ENCODE measurements at places on chromosomes 6 and 20. TPM values are rescaled to one million over a fixed set of nuclear protein-coding genes. Genes with fewer than 3 reads are reported as not detected.

Gene PERP
- polyA plus RNA-seq = 0.90 TPM

Gene ACTL10
- polyA plus RNA-seq = 3.5 TPM

Gene SLC35F1
- polyA plus RNA-seq = 0.70 TPM

GRCh38 chr6:52424513-52424912 is 4.4 kb downstream of the EFHC1 start:
- no peak for DNase-seq

DNA sequence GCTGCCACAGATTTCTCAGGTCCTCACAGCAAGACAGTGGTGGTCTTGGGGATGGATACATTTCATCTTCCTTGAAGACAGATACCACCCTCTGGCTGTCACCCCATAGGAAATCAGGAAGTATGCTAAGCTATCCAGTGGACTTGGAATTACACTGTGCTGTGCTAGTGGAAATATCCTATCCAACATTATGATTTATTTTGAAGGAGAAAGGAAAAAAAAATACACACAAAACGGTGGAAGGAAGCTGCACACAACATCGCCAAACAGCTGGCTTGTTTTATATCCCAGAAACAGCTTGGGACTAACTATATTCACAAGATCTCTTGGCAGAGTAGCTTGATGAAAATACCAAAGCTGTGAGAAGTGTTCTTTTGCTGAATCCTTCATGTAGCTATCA is 257.6 kb downstream of the LAMA2 start:
- DNase-seq = no peak

GRCh38 chr20:51091406-51092195 is 68.7 kb upstream of the KCNG1 start:
- no peak for DNase-seq

DNA sequence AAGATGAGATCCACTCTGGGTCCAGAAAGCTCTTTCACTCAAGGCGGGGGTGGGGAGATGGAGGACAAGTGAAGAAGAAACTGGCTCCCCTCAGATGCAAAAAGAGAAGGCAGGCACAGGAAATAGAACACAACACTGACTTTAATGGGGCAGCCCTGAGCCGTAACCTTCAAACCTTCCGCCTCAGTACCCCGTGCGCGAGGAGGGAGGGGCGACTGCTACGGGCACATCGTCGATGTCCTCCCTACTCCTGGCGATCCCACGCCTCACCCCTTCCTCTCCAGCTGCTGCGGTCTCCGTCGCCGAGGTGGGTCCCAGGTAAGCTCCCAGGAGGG is 3.9 kb downstream of the SPEF1 start:
- DNase-seq = no peak

- no peak for DNase-seq
Observed at GRCh38 chr6:26358511-26358981, 6.5 kb upstream of the BTN3A2 start.

DNA sequence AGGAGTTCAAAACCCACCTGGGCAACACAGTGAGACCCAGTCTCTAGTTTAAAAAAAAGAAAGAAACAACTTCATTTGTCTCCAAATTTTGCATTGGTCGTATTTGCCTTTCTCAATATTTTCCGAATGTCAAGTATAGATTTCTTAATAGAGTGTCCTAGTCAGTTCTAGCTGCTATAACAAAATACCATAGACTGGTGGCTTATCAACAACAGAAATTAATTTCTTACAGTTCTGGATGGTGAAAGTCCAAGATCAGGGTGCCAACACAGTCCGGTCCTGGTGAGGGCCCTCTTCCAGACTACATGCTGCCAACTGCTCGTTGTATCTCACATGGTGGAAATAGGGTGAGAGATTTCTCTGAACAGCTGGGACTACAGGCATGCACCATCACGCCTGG is 34.0 kb downstream of the NQO2 start:
- DNase-seq = no peak

DNA sequence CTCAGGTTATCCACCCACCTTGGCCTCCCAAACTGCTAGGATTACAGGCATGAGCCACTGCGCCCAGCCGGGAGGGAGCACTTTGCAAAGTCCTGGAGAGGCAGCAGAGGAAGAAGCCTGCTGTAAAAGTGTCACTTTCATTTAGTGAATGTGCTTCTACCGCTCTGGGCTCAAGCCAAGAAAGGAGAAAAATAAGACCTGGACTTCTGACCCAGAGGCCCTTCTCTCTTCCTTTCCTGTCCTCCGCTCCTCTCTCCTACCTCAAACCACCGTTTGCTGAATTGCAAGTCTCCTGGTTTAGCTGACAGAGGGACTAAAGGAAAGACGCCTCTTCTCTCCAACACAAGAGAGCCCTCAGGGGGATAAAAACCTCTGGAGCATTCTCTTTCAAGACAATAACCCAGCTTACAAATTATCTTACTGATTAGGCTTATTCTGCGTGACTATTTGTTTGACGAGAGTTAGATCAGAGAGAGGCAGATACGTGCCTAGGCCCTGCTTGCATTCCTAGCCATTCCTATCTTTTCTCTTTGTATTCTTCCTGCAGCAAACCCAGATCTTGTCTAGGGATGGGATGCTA is 84.2 kb upstream of the SLC22A23 start:
- DNase-seq = no peak

GRCh38 chr6:138555421-138555988 is 56.2 kb upstream of the NHSL1 start:
- DNase-seq = no peak

DNA sequence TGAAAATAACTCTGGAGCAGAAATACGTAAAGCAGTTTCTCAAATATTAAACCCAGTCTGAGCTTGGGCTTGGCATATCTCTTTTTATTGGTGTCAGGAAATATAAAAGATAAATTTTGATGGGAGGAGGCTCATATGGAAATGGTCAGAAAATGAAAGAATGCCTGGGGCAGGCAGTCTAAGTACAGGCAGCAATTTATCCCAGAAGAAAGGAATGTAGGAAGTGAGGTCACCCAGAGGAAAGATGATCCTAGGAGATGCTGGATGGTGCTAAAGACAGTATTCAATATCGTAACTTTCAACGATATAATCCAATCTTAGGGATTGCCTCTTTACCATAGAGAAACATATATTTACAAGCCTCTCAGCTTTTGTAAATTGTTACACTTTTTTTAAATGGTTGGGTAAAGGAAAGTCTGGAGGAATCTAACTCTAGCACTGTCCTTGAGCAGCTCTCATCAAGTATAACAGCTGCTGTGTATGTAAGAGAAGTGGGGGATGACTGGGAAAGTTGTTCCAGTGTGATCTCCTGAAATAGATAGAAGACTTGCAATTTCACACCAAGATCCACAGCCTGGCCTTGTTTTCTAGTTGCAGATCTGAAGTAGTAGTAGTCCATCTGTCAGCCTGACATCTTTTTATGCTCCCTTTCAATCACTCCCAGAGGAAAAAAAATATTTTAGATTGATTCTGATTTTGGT is 256.9 kb upstream of the SASH1 start:
- DNase-seq = no peak

Data from spleen (tissue), 13 donors.